ENCODE measurements at places on chromosomes 5 and 9.

DNA sequence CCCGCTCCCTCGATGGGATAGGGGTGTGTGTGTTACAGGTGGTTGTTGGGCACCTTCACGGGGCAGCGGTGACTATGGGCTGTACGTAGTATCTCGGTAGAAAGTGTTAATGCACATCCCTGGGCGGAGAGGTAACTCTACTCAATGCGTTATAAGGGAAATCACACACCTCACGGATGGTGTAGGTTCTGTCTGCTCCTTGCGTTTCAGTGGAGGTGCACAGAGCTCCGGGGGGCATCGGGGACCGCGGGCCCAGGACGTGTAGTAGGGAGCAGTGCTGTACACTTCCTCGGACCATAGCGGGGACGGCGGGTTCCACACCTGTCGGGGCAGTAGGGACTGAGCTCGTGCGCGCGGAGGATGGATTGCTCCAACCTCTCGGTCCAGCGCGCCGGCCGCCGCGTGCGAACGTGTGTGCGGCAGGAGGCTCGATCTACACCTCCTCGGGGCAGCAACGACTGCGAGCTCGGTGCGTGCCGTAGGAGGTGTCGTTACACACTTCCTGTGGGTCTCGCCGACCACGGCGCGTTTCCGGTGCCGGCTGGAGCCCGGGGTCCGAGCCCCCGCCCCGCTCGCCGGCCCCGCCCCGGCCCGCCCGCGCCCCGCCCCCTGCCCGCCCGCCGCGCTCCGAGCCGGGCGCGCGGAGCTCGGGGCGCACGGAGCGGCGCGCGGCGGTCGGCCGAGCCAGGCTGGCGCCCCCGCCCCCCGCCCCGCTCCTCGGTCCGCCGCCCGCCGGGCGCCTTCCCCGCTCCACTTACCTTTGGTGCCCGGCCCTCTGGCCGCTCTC lies at the start of gene KIAA1958:
Gene KIAA1958 (plus strand): TSS at position 607 of the 787 bp plus-strand sequence. CDS start 87,254 bp downstream, outside the sequence.
- DNase-seq = peak; percentile 64

- DNase-seq = no peak
These were observed at the start of the genes NDOR1 and TMEM203 for GRCh38 chr9:137205126-137206069. TSS of gene NDOR1 (plus strand) at chr9:137205700. CDS start at chr9:137205778, 78 bp downstream. TSS of gene TMEM203 (minus strand) at chr9:137205648. CDS start at chr9:137205414, 234 bp downstream.

GRCh38 chr9:16230731-16231130 lies 639.7 kb downstream of the BNC2 start:
- DNase-seq = no peak

DNA sequence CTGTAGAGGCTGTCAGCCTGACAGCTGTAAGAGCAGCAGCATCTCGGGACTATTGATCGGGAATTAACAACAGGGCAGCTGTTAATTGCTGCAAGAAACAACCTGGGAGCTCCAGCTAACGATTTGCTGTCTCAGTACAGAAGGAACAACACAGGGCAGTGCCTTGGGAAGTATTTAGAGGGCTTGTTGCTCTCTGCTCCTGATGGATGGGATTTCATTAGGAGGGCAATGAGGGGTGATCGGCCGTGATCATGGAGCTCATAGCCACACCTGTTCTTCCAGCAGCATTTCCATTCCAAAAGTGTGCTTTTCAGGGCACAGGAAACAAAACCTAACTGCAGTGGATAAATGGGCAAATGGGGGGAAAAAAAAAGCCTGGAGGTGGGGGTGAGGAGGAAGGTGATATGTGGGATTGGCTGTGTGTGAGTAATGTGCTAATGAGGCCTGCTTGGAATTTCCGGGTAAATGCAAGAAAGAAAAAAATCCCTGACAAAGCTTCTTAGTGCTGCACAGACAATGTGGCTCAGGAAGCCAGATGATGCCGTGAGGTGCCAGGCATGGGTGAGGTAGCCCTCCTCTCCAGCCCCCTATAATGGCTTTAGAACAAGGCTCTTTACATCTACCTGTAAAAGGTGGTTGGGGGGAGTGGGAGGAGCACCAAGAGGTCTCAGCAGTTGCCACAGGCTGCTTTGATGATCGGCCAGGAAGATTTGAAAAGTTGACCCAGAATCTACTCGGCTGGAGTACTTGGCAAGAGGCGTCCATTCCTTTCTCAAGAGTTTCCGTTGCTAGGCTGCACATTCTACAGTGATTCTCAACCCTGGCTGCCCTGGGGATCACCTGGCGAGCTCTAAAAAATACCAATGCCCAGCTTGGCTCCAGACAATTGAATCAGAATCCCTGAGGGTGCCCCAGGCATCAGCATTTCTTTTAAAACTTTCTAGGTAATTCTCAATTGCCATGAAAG lies 139.5 kb upstream of the KLF9 start:
- no peak for DNase-seq

DNA sequence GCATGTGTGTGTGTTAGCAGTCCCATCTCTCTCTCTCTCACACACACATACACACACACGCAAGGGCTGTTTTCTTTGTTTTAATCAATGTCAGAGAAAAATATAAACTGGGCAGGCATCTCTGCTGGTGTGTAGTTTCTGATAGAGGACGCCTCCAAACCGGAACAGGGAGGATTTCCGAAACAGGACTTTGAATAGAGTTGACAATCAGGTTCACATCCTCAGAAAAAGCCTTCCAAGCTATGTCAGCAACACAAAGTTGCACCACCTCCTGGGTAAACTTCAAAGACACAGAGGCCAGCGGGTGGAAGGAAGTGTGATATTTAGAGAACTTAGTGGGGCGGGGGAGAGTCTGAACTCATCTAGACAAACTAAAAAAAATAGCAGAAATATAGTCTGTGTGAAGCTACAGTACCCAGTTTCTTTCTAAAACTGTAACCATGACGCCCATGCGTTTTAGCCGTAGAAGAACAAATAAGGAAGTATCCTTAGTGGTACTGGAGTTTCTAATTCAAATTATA lies 1.2 kb downstream of the ST8SIA4 start:
- no peak for DNase-seq

GRCh38 chr5:139966856-139967255 lies 76.2 kb downstream of the NRG2 start:
- no peak for DNase-seq

GRCh38 chr5:137751869-137752491 lies 2.2 kb downstream of the HNRNPA0 start:
- peak; percentile 46 for DNase-seq

- DNase-seq = no peak
These were observed 178.5 kb downstream of the C9orf152 start for GRCh38 chr9:110029429-110029955.

- DNase-seq = peak; percentile 58
These were observed 694 bp downstream of the RMI1 start for GRCh38 chr9:83981126-83981871.

- DNase-seq = no peak
These were observed 35.6 kb downstream of the TPPP start for GRCh38 chr5:657570-657969.

- no peak for DNase-seq
These were observed 70.2 kb upstream of the ELL2 start for GRCh38 chr5:96031811-96032261.

DNA sequence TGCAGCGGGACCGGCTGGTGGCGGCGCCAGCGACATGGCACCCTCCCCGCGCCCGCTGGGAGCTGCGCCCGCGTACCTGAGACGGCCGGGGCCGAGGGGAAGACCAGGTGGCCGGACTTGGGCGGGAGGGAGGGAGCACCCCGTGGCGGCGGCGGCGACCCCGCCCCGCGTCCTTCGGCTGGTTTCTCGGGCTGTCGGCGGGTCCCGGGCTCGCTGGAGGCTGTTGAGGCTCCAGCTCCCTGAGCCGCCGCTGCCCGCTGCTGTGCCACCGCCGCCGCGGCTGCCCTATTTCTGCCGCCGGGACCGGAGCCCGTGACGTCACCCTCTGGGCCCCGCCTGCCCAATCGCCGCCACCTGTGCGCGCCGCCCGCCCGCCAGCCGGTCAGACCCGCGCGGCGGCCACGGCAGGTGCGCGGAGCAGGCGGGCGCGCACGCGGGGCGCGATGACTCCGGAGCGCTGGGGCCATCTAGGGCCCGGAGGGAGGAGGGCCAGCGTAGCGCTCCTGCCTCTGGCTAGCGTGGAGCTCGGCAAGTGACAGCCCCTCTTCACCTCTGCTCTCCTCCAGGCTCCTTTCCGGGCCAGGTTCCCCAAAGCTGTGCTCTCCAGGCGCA lies at the start of gene FSTL4:
Gene FSTL4 (minus strand): TSS at position 293 of the 612 bp plus-strand sequence.
- no peak for DNase-seq

- DNase-seq = no peak
These were observed 189.5 kb upstream of the PPP1R26 start for GRCh38 chr9:135290086-135290485.

- DNase-seq = no peak
These were observed 17.9 kb downstream of the MYO10 start for GRCh38 chr5:16918156-16918555.

GRCh38 chr9:96441798-96442445 lies 8.0 kb upstream of the HABP4 start:
- DNase-seq = no peak

- peak; percentile 22 for DNase-seq
These were observed 3.4 kb downstream of the COL5A1 start for GRCh38 chr9:134644725-134645606.

- no peak for DNase-seq
These were observed 10.7 kb downstream of the PRRC2B start for GRCh38 chr9:131404581-131404980.

- no peak for DNase-seq
These were observed 541.7 kb downstream of the MTRR start for GRCh38 chr5:8410618-8411017.

GRCh38 chr5:124416627-124417026 lies 329.8 kb downstream of the ZNF608 start:
- DNase-seq = no peak

DNA sequence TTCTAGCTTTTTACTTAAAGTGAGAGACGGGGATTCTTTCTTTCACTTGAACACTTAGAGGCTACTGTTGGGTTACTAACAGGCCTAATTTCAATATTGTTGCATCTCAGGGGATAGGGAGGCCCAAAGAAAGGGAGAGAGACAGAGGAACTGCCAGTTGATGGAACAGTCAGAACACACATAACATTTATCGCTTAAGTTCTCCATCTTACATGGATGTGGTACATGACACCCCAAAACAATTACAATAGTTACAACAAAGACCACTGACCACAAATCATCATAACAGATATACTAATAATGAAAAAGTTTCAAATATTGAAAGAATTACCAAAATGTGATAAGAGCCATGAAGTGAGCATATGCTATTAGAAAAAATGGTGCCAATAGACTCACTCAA lies 4.3 kb upstream of the RIC1 start:
- no peak for DNase-seq

GRCh38 chr9:105007143-105007542 lies 79.2 kb upstream of the ABCA1 start:
- DNase-seq = no peak

DNA sequence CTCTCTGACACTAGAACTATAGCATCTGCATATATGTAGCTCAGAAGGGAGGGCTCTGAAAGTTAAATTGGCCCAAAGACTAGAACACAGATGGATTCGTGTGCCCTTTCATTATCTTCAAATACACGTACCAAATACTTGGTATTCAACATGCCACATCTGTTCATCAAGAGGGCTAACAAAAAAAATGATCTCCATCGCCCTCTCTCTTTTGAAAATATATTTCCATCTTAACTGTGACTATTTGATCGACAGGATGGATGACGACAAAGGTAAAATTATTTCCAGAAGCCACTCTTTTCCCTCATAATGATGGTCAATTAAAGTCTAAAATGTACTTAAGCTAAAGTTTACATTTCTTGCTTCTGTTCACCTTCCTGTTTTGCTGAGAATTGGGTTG lies 77.0 kb downstream of the SEMA6A start:
- no peak for DNase-seq

DNA sequence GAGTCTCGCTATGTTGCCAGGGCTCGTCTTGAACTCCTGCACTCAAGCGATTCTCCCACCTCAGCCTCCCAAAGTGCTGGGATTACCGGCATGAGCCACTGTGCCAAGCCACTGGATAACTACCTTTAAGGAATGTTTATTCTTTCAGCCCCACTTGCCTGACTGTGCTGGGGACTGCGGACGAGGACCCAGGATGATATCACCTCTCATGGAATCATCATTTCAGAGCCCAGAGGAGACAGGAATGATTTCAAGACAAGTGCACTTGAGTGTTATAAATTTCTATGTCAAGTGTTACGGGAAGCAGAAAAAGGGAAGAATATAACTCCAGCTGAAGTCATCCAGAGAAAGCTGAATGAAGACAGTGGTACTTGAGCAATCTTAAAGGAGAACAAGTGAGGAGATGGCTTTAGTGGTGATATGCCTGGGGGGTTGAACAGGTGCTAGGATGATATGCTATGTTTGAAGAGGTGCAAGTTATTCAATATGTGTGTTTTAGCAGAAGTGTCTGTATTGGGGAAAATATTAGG lies 109.3 kb downstream of the DCP2 start:
- DNase-seq = no peak

- DNase-seq = no peak
These were observed 66.8 kb downstream of the FBXL7 start for GRCh38 chr5:15566789-15567188.

DNA sequence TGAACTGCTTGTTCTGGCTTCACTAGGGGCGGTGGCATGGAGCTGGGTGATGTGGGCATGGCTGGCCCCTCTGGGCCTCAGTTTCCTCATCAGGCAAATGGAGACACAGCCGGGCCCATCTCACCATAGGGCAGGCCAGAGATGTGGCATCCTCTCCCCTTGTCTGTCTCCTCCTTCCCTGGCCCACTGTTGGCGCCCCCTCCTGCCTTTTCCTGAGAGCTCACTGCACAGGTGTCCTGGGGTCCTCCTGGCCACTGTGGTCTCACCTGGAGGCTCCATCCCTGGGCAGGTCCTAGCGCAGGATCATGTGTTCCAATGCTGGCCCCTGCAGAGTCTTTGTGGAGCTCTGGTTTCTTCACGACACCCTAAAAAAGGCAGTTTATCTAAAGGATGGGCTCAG lies 53.5 kb downstream of the NEK6 start:
- DNase-seq = no peak

DNA sequence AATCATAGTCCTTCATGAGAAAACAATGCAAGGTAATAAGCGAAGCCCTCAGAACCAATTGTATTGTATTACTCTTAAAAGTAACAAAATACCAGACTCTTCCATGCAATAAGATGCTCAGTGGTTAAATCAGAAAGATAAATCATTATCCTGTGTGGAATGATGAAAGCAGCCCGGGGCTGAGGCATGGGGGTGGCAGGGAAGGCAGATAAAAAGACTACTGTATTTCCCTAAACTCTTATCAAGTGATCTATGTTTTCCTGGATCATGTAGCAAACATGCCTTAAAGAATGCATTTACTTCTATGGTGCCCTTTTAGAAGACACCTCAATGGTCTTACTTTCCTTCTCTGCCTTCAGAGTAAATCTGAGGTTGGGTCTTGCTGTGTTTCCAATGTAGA lies 105.6 kb upstream of the DAPK1 start:
- DNase-seq = no peak

- no peak for DNase-seq
These were observed 72.2 kb upstream of the ADAMTS19 start for GRCh38 chr5:129387944-129388343.

GRCh38 chr9:127578952-127579853 lies 32.9 kb upstream of the STXBP1 start:
- DNase-seq = peak; percentile 65

- no peak for DNase-seq
These were observed 1.3 kb downstream of the NOTCH1 start for GRCh38 chr9:136544548-136544963.

DNA sequence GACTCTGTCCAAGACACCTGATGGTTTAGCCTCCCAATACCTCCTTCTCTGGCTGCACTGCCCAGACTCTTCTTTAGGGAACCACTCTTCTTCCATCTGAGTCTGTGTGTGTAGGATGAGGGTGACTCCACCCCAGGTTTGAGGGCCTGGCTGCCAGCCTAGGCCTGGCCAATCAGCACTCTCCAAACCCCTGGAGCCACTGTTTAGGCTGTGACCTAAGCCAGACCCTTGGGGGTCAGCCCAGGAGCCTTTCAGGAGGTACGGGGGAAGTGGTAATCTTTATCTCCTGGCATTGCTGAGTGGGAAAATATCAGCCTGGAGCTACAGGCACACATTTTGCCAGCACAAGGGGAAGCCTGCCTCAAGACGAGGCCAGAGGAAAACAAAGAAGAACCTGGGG lies 6.2 kb upstream of the ERGIC1 start:
- DNase-seq = no peak
